Neural progenitor cell (in vitro differentiated cells): ENCODE measurements at places on chromosomes 5 and 9.
A peak's percentile ranks its signal among the peaks of the same experiment; 100 is the strongest.

GRCh38 chr5:179345433-179346321 lies at the start of gene ADAMTS2:
TSS of gene ADAMTS2 (minus strand) at chr5:179345461. CDS start at chr5:179345328, 133 bp downstream.
- H3K4me3 ChIP-seq = peak within 1 kb of the TSS; percentile 71
- H3K27ac ChIP-seq = no peak within 1 kb of the TSS
- peaks cover 90% of the 10 kb centered on the region for H3K27me3 ChIP-seq

DNA sequence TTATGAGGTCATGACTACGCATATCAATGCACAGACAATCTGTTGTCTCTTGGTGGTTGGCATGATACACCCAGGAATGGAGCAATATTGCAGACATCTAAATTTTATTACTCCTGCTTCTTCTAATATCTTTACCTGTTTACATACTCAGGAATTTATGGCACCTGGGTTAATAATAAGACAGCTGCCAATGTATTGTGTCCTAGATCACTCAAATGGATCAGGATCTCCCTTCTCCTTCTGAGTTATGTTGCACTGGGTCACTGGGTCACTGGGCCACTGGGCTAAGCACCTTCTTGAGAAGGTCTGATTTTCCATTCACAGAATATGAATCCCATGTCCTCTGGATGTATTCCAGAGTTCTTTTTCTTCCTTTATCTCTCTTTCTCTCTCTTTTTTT lies 41.8 kb downstream of the CCL28 start:
- H3K4me3 ChIP-seq = no peak overlapping the region
- no peaks in the 10 kb centered on the region for H3K27me3 ChIP-seq
- no peaks in the 10 kb centered on the region for H3K4me1 ChIP-seq
- H3K36me3 ChIP-seq = no peaks in the 10 kb centered on the region

DNA sequence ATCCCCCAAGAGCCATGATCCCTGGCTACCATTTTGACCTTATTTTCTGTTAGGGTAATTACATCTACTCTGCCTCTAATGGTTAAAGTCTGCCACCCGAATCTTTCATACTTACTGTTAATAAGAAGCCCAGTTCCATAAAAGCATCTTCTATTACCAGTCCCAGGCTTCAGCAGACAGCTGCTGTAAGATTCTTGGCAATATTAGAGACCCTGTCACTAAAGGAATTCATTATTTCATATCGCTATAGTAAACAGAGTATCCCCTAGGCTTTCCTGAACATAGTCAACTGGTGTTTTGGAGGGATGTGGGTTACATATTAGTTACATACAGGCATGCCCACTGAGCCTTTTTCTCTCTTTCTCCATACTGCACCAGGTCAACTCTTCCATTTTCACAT lies 608.7 kb upstream of the SEMA6A start:
- no peak overlapping the region for H3K4me3 ChIP-seq
- no peaks in the 10 kb centered on the region for H3K27me3 ChIP-seq
- no peaks in the 10 kb centered on the region for H3K36me3 ChIP-seq
- no peaks in the 10 kb centered on the region for H3K4me1 ChIP-seq
- DNase-seq = no peak

DNA sequence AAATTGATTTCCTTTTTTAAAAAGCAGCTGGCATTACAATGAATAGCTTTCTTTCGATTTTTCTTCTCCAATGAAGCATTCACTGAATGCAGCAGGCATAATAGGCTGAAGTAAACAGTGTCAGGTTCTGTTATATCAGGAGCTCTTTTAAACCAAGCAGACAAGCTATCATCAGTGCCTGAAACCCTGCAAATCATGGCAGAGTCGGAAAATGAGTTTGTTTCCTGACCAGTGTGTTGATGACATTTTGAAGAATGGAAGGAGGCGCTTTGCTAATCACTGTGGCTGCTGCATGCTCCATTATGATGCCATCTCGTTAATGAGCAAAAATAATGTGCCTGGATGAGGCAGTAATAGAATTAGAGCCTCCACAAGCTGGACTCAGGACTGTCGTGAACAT lies 284.5 kb downstream of the ZNF608 start:
- peaks cover 49% of the 10 kb centered on the region for H3K4me1 ChIP-seq
- peak; percentile 57 for DNase-seq
- no peaks in the 10 kb centered on the region for H3K36me3 ChIP-seq
- H3K4me3 ChIP-seq = no peak overlapping the region
- peak overlapping the region; percentile 87 for H3K27ac ChIP-seq
- H3K27me3 ChIP-seq = no peaks in the 10 kb centered on the region

GRCh38 chr5:72216756-72217155 lies 103.3 kb downstream of the MRPS27 start:
- peaks cover 11% of the 10 kb centered on the region for H3K4me1 ChIP-seq
- H3K27ac ChIP-seq = no peak overlapping the region
- DNase-seq = peak; percentile 18
- H3K27me3 ChIP-seq = no peaks in the 10 kb centered on the region
- H3K36me3 ChIP-seq = no peaks in the 10 kb centered on the region

GRCh38 chr5:84603568-84604185 lies 219.0 kb upstream of the EDIL3 start:
- H3K4me1 ChIP-seq = no peaks in the 10 kb centered on the region
- H3K27me3 ChIP-seq = no peaks in the 10 kb centered on the region
- no peak overlapping the region for H3K27ac ChIP-seq
- no peak for DNase-seq
- no peak overlapping the region for H3K4me3 ChIP-seq

DNA sequence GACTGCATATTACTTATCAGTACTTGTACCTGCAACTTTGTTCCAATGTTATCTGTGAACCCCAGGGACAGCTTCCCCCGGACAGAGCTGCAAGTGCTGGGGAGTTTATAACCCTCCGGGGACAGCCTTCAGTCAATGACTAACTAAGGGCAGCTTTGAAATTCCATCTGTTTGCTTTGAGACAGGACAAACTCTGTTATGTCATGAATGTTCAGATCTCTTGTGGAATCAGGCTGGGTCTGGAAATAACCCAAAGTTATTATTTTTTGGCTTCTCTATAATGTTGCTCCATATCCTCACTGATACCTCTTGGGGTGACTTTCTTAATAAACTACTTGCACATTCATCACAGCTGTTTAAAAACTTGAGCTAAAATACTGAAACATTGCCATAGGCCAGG lies 617.5 kb upstream of the TLE4 start:
- no peak for DNase-seq
- H3K36me3 ChIP-seq = no peaks in the 10 kb centered on the region
- H3K4me1 ChIP-seq = no peaks in the 10 kb centered on the region
- H3K27ac ChIP-seq = no peak overlapping the region
- no peak overlapping the region for H3K4me3 ChIP-seq

DNA sequence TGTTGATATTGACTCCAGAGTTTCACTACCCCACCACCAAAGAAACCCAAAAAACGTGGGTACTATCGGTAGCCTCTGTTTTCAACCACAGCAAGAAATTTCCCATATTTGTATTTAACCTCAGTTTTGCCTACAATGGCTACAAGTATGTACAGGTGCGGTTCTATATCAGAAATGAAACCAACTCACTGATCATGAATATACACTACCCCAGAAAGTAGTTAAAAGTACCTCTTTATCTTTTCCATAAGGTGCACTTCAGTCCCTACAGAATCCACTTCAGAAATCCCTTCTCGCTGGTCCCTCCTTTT lies 140.6 kb upstream of the SLC12A2 start:
- H3K27me3 ChIP-seq = peaks cover 26% of the 10 kb centered on the region
- H3K36me3 ChIP-seq = no peaks in the 10 kb centered on the region

- H3K4me3 ChIP-seq = no peak overlapping the region
- no peaks in the 10 kb centered on the region for H3K36me3 ChIP-seq
- DNase-seq = no peak
- H3K27me3 ChIP-seq = no peaks in the 10 kb centered on the region
- H3K4me1 ChIP-seq = no peaks in the 10 kb centered on the region
Measured at GRCh38 chr5:83644301-83644700, 76.4 kb downstream of the HAPLN1 start.

- no peaks in the 10 kb centered on the region for H3K27me3 ChIP-seq
- no peaks in the 10 kb centered on the region for H3K36me3 ChIP-seq
- peak overlapping the region; percentile 100 for H3K27ac ChIP-seq
- H3K4me1 ChIP-seq = peaks cover 26% of the 10 kb centered on the region
Measured at GRCh38 chr5:137752905-137753690, 1.1 kb downstream of the HNRNPA0 start.

DNA sequence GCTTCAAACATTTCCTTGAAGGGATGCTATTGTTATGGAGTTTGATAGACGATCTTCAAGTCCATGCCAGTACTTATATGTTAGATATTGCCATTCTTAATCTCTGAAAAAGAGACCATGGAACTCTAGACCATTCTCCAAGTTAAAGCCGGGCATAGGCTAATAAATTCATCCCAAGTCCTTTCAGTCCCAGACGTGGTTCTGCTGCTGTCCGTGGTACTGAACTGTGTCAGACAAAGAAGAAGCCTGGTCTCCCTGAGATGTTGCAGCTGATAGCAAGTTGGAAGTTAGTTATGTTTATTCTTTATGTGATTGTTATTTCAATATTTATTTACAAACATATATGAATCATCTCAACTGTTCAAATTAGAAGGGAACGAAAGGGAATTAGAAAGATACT lies 158.7 kb downstream of the NMUR2 start:
- peaks cover 25% of the 10 kb centered on the region for H3K27me3 ChIP-seq
- no peak overlapping the region for H3K27ac ChIP-seq

DNA sequence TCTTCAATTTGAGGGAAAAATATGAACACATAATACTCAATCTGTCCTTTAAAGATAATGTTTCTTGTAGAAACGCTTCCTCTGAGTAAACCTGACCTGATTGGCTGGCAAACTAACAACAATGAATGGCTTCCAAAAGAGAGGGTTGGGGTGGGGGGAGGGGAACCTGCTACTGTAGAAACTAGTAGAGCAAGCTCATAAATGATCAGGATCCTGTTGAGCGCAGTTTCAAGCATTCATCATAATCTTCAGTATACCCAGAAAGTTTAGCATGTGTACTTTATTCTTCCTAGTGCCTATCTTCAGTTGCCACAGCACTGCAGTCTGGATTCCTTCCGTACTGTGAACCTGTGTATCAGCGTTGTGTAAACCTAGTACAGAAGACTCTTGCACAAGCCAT lies 63.0 kb upstream of the FCHO2 start:
- no peak overlapping the region for H3K4me3 ChIP-seq
- no peaks in the 10 kb centered on the region for H3K27me3 ChIP-seq
- no peak for DNase-seq
- no peak overlapping the region for H3K27ac ChIP-seq
- H3K4me1 ChIP-seq = no peaks in the 10 kb centered on the region

DNA sequence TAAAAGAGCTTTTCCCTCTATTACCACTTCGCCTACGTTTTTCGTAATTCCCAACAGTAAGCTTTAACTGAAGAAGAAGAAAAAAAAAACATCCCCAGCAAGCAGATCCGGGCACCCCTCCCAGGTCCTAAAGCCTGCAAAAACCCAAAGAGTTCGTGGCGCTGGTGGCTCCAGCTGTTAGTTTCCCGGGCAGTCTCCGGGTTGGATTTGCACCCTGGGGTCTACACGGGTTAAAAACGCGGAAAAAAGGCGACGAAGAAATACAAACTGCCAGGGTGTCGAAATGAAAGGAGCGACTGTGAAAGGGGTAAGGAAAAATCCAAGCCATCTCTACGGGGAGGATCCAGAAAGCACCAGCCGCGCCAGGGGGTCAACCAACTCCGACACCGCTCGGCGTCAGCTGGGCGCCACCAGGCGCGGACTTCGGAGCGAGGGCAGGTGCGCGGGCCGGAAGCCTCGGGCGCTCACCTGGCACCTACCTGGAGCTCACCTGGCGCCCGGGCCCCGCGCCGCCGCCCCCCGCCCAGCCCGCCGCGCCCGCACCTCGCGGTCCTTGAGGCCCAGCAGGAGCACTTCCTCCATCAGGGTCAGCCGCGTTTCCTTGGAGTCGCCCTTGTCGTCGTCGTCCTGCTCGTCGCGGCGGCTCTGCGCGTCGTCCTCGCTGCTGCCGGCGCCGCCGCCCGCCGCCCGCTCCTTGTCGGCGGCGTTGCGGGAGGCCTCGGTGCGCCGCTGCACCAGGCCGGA lies 680 bp downstream of the GOLPH3 start:
- peaks cover 13% of the 10 kb centered on the region for H3K36me3 ChIP-seq
- H3K27ac ChIP-seq = peak overlapping the region; percentile 100
- H3K4me1 ChIP-seq = peaks cover 4% of the 10 kb centered on the region
- H3K27me3 ChIP-seq = no peaks in the 10 kb centered on the region

DNA sequence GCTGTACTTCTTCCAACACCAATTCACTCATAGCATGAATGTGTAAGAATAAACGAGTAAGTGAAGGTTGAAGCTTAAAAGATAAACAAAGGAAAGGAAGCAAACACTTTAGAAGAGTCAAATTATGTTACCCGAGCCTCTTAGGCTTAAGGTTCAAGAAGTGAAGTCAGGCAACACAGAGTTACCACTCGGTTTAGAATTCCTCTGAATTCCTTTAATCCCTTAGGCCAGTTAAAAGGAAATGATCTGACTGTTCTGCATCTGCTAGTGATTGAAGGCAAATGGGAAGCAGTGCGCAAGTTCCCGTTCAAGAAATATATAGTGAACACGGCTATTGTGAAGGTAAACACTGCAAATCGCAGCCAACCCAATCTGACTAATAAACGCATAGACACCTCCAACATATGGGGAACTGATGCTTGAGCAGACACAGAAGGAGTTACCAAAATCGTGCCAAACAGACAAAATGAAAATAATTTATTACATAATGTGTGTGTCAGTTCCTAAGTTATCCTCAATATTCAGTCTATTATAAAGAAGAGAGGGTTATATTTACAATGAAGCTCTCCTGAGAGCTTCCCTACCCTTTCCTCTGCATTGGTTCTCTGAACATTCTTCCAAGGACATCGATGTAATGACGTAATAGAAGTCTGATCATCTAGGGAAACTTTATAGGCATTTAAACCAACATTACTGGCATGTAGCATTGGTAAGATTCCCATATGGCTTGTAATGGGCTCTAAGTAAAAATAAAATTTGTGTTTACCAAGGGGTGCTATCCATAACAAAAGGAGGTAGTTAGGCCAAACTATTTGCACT lies 837.1 kb upstream of the ZNF608 start:
- no peak overlapping the region for H3K4me3 ChIP-seq
- H3K36me3 ChIP-seq = no peaks in the 10 kb centered on the region
- peaks cover 6% of the 10 kb centered on the region for H3K4me1 ChIP-seq
- H3K27ac ChIP-seq = no peak overlapping the region
- DNase-seq = no peak

GRCh38 chr5:176394881-176395675 lies 6.5 kb downstream of the HIGD2A start:
- no peak overlapping the region for H3K4me3 ChIP-seq
- DNase-seq = no peak
- no peaks in the 10 kb centered on the region for H3K27me3 ChIP-seq
- no peaks in the 10 kb centered on the region for H3K4me1 ChIP-seq
- no peak overlapping the region for H3K27ac ChIP-seq

DNA sequence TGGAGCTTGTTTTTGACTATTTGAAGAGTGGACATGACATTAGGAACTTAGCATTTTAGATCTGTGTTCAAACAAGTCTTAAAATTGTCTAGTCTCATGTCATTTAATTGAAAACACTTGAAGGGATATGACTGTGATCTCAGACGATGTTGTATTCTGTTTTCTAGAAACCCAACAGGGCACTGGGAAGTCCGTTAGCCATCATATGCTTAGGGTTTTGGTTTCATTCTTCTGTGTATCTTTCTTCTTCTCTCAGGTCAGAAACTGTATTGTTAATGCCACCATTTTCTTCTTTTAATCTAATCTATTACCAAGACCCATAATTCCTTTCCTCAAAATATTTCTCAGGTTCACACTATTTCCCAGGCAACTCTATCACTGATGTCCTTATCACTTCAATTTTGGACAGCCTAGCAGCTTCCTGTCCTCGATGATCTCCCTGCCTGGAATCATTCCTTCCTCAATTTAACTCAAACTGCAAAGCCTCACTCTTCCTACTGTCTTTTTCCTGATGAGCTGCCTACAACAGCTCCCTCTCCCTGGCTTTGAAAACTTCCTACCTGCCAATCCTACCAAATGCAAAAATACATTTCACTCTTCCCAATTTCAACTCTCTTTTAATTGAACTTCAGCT lies 77.7 kb downstream of the MEF2C start:
- H3K27ac ChIP-seq = no peak overlapping the region
- H3K4me3 ChIP-seq = no peak overlapping the region
- H3K36me3 ChIP-seq = no peaks in the 10 kb centered on the region
- no peaks in the 10 kb centered on the region for H3K27me3 ChIP-seq
